Stimulated activated memory B cell treated with anti-CD40 and anti-IgM and Interleukin-4, amounts not matched to agents 10 μg/mL and 1 μg/mL and 100 μg/mL, for 72 hours (primary cell): ENCODE measurements at places on chromosomes 6 and 20.

DNA sequence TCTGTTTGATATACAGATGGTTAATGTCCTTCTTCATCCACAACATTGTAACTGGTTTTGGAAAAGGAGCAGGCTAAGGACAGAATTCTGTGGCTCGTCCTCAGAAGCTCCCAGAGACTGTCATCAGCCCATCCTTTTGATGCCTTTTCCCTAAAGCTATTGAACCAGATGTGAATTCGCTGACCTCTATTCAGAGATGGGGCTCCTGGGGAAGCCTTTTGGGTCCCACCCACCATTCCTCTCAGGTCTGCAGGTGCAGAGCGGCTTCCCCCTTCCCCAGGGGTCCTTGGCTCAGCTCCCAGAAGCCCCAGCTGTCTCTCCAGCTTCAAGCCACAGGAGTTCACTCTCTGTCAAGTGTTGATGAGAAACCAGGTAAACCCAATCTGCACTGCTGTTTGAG is 191.7 kb downstream of the SMOC2 start:
- H3K27me3 ChIP-seq: no peaks in the 10 kb centered on the region
- H3K4me1 ChIP-seq: no peaks in the 10 kb centered on the region
- no peaks in the 10 kb centered on the region for H3K36me3 ChIP-seq
- ATAC-seq: no peak
- H3K27ac ChIP-seq: no peak overlapping the region

DNA sequence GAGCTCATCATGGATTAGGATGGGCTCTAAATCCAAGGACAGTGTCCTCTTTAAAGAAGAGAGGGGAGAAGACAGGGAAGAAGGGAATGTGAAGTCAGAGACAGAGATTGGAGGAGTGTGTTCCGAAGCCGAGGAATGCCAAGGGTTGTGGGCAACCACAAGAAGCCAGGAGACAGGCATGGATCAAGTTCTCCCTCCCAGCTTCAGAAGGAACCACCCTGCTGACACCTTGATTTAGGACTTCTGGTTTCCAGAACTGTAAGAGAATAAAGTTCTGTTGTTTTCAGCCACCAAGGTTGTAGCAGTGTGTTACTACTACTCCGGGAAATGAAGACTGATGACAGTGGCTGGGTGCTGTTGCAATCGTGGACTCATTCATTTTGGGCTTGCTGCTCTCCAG is 120.1 kb downstream of the RPS12 start:
- H3K27me3 ChIP-seq: peaks cover 47% of the 10 kb centered on the region
- no peak overlapping the region for H3K4me3 ChIP-seq
- H3K27ac ChIP-seq: no peak overlapping the region
- no peaks in the 10 kb centered on the region for H3K4me1 ChIP-seq
- H3K36me3 ChIP-seq: no peaks in the 10 kb centered on the region

- H3K36me3 ChIP-seq: peaks cover 5% of the 10 kb centered on the region
- peak overlapping the region; percentile 98 for H3K27ac ChIP-seq
- ATAC-seq: no peak
- H3K4me3 ChIP-seq: peak overlapping the region; percentile 30
- peaks cover 48% of the 10 kb centered on the region for H3K4me1 ChIP-seq
- no peaks in the 10 kb centered on the region for H3K27me3 ChIP-seq
Measured at GRCh38 chr20:24993337-24994185, 1.0 kb upstream of the APMAP start.

GRCh38 chr6:37741757-37742400 is 44.2 kb upstream of the MDGA1 start:
- H3K27ac ChIP-seq: no peak overlapping the region
- no peak overlapping the region for H3K4me3 ChIP-seq
- peaks cover 69% of the 10 kb centered on the region for H3K27me3 ChIP-seq
- ATAC-seq: no peak
- peaks cover 7% of the 10 kb centered on the region for H3K4me1 ChIP-seq

- H3K4me3 ChIP-seq: no peak overlapping the region
- no peak for ATAC-seq
- H3K4me1 ChIP-seq: peaks cover 22% of the 10 kb centered on the region
- no peak overlapping the region for H3K27ac ChIP-seq
- peaks cover 39% of the 10 kb centered on the region for H3K27me3 ChIP-seq
- peaks cover 31% of the 10 kb centered on the region for H3K36me3 ChIP-seq
Measured at GRCh38 chr6:33770124-33770832, 18.7 kb downstream of the LEMD2 start.

GRCh38 chr20:44264287-44264686 is 17.2 kb downstream of the GDAP1L1 start:
- no peaks in the 10 kb centered on the region for H3K4me1 ChIP-seq
- no peaks in the 10 kb centered on the region for H3K27me3 ChIP-seq
- H3K36me3 ChIP-seq: peaks cover 8% of the 10 kb centered on the region
- no peak overlapping the region for H3K4me3 ChIP-seq
- ATAC-seq: no peak
- H3K27ac ChIP-seq: no peak overlapping the region

DNA sequence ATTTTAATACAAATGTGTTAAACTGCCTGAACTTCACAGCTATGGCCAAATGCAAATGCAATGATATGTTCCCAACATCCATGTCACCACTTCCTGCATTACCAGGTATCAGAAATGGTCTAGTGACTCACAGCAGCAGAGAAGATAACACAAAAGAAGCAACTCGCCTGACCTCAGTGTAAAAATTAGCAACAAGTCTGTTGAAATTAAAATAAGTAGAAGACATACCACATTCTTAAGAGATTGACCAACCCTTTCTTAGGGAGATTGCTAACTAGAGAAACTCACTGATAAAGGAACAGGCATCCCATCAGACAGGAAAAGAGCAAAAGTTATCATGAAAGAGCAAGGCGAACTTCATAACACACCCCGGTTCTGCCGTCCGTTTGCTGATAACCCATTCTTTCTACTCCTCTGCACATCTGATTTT is 45.1 kb downstream of the RNASET2 start:
- H3K4me3 ChIP-seq: no peak overlapping the region
- no peaks in the 10 kb centered on the region for H3K27me3 ChIP-seq
- H3K27ac ChIP-seq: no peak overlapping the region
- H3K36me3 ChIP-seq: peaks cover 19% of the 10 kb centered on the region

- H3K36me3 ChIP-seq: no peaks in the 10 kb centered on the region
- no peak overlapping the region for H3K27ac ChIP-seq
- no peak overlapping the region for H3K4me3 ChIP-seq
- H3K4me1 ChIP-seq: no peaks in the 10 kb centered on the region
Measured at GRCh38 chr20:63047946-63048345, 41.2 kb upstream of the BHLHE23 start.

- peaks cover 18% of the 10 kb centered on the region for H3K27me3 ChIP-seq
- H3K4me1 ChIP-seq: no peaks in the 10 kb centered on the region
- H3K36me3 ChIP-seq: no peaks in the 10 kb centered on the region
- H3K4me3 ChIP-seq: no peak overlapping the region
Measured at GRCh38 chr6:90730151-90730673, 143.3 kb upstream of the MAP3K7 start.

GRCh38 chr20:38840053-38840893 is 34.8 kb downstream of the PPP1R16B start:
- ATAC-seq: no peak
- H3K27me3 ChIP-seq: no peaks in the 10 kb centered on the region
- peaks cover 78% of the 10 kb centered on the region for H3K4me1 ChIP-seq

GRCh38 chr6:25387483-25387882 is 108.3 kb downstream of the CARMIL1 start:
- H3K27me3 ChIP-seq: no peaks in the 10 kb centered on the region
- ATAC-seq: no peak
- no peak overlapping the region for H3K27ac ChIP-seq
- H3K4me1 ChIP-seq: peaks cover 21% of the 10 kb centered on the region

GRCh38 chr6:131136021-131136786 is 937 bp downstream of the AKAP7 start:
- H3K27ac ChIP-seq: peak overlapping the region; percentile 92
- peaks cover 18% of the 10 kb centered on the region for H3K4me1 ChIP-seq
- ATAC-seq: no peak

GRCh38 chr6:124792386-124792785 is 169.9 kb upstream of the RNF217 start:
- H3K27me3 ChIP-seq: no peaks in the 10 kb centered on the region
- no peaks in the 10 kb centered on the region for H3K36me3 ChIP-seq
- H3K4me3 ChIP-seq: no peak overlapping the region
- H3K27ac ChIP-seq: no peak overlapping the region
- no peak for ATAC-seq
- H3K4me1 ChIP-seq: no peaks in the 10 kb centered on the region

DNA sequence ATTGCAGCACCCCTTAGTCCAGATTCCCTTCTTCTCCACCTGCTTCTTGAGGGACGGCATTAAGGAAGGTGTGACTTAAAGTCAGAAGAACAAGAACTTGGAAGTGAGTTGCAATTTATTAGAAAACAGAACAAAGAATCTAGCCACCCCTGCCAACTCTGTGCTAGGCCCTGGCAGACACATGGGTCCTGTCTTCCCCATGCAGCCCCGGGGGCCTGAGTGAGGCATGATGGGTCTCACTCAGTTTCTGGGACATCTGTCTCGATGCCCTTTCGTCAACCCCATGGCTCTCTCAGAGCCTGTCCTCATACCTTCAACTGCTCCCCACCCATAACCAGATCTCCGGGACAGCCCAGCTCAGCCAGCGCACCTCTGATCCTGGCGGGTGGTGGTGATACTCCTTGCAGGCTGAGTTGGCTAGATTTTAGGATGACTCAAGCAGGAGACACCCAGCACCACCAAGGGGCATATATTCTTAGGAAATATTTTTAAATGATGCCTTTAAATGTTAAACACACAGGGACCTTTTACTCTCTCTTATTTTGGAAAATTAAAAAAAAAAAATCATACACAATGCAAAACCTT is 143.2 kb upstream of the RNF24 start:
- H3K4me1 ChIP-seq: peaks cover 21% of the 10 kb centered on the region
- H3K27ac ChIP-seq: no peak overlapping the region
- H3K27me3 ChIP-seq: peaks cover 60% of the 10 kb centered on the region

- H3K4me1 ChIP-seq: peaks cover 32% of the 10 kb centered on the region
- H3K27ac ChIP-seq: peak within 1 kb of the TSS; percentile 31
- peak; percentile 24 for ATAC-seq
Measured at GRCh38 chr20:2800521-2801285, at the start of gene CPXM1. Gene CPXM1 (minus strand): TSS chr20:2800627. CDS start chr20:2800572, 55 bp downstream.

- no peak overlapping the region for H3K27ac ChIP-seq
- H3K4me1 ChIP-seq: peaks cover 23% of the 10 kb centered on the region
- H3K36me3 ChIP-seq: peaks cover 14% of the 10 kb centered on the region
Measured at GRCh38 chr20:10415013-10415650, 18.9 kb downstream of the MKKS start.

DNA sequence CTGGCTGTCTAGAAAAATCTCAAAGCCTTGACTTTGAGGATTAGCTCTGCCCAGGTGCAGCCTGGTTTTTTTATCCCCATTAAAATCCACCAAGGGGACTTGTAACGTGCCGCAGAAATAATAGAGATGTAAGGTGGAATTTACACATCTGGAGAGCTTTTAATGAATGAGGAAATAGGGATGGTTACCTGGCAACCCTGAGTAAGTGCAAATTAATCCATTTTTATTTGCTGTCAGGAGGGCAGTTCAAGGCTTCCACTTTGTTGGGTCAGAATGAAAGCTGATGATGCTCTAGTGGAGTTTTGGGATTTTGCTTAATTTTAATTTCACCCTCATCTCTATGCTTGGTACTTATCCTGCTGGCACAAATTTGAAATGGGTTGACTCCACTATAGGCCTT is 163.4 kb upstream of the CEP162 start:
- H3K27ac ChIP-seq: no peak overlapping the region
- H3K4me3 ChIP-seq: no peak overlapping the region
- no peak for ATAC-seq
- peaks cover 10% of the 10 kb centered on the region for H3K27me3 ChIP-seq

- peaks cover 13% of the 10 kb centered on the region for H3K36me3 ChIP-seq
- H3K27me3 ChIP-seq: no peaks in the 10 kb centered on the region
- peaks cover 38% of the 10 kb centered on the region for H3K4me1 ChIP-seq
- ATAC-seq: peak; percentile 100
- H3K4me3 ChIP-seq: peak overlapping the region; percentile 53
- H3K27ac ChIP-seq: peak overlapping the region; percentile 71
Measured at GRCh38 chr6:142784344-142784743, 160.6 kb downstream of the HIVEP2 start.

DNA sequence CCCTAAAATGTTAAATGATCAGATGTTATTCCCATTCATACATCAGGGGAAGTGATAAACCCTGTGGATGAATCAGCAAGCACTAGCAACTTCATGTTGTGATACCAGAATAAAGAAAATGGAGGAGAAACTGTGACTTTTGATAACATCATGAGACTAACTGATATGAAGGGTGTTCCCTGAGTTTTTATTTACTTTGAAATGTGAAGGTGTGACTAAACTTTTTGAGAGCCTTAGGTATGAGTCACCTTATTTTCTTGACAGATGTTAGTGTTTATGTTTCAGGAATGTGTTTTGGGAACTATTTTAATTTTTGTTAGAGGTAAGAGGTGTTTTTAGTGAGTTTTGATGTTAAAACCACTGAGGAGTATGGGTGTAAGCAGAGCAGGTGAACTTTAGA is 4.4 kb downstream of the PARD6B start:
- peaks cover 27% of the 10 kb centered on the region for H3K4me1 ChIP-seq
- H3K36me3 ChIP-seq: peaks cover 14% of the 10 kb centered on the region
- ATAC-seq: no peak
- H3K4me3 ChIP-seq: no peak overlapping the region
- H3K27ac ChIP-seq: no peak overlapping the region
- no peaks in the 10 kb centered on the region for H3K27me3 ChIP-seq

- ATAC-seq: no peak
- H3K4me3 ChIP-seq: no peak overlapping the region
- peaks cover 66% of the 10 kb centered on the region for H3K4me1 ChIP-seq
- H3K36me3 ChIP-seq: no peaks in the 10 kb centered on the region
- no peaks in the 10 kb centered on the region for H3K27me3 ChIP-seq
Measured at GRCh38 chr6:85464722-85465150, 14.9 kb downstream of the NT5E start.

DNA sequence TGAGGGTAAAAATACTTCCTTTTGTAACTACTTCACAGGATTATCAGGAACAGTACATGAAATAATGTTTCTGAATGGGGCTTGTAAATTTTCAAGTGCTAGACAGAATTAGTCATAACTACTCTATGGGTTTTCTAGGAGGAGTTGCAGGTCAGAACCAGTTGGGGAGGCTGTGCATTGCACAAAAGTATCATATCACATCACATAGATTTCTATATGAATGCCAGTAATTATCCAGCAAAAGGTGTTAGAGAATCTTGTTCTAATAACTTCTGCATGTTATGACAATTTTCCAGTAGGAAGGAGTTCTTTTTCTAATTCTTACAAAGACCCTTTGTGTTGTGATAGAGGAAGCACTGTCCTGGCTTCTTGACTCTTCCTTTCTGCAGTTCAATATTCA is 551.6 kb downstream of the COL12A1 start:
- H3K27me3 ChIP-seq: no peaks in the 10 kb centered on the region
- no peak overlapping the region for H3K27ac ChIP-seq
- ATAC-seq: no peak
- H3K4me1 ChIP-seq: no peaks in the 10 kb centered on the region

GRCh38 chr20:37958856-37959520 is 56.1 kb downstream of the VSTM2L start:
- no peaks in the 10 kb centered on the region for H3K4me1 ChIP-seq
- H3K27me3 ChIP-seq: no peaks in the 10 kb centered on the region
- H3K36me3 ChIP-seq: no peaks in the 10 kb centered on the region
- H3K4me3 ChIP-seq: no peak overlapping the region
- H3K27ac ChIP-seq: no peak overlapping the region

DNA sequence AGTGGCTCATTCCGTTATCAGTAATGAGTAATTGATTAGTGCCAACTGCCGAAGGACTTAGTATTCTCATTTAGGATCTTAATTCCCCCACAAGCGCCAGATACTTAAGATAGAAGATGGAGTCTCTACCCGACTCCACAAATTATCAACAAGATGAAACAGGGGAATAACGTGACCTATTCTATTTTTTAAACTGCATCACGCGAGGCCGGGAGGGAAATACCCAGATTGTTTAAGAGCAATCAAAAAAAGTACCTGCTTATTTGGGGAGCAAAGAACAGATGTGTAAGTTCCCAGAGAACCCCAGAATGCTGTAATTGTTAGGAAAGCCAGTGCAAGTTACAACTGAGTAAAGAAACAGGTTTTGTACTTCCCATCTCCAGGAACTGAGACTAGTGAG is 1.1 kb upstream of the MAP3K5 start:
- no peaks in the 10 kb centered on the region for H3K27me3 ChIP-seq
- H3K27ac ChIP-seq: peak overlapping the region; percentile 99
- ATAC-seq: no peak
